Foreskin fibroblast (primary cell): ENCODE measurements at places on chromosomes 4 and X.
A peak's percentile ranks its signal among the peaks of the same experiment; 100 is the strongest.

GRCh38 chrX:66030505-66031317, 9.2 kb downstream of the VSIG4 start:
- peak; percentile 8 for DNase-seq

- DNase-seq: no peak
Observed at GRCh38 chr4:73709451-73710033, 30.8 kb upstream of the CXCL8 start.

GRCh38 chr4:52110171-52110570, 59.1 kb downstream of the SPATA18 start:
- DNase-seq: no peak

GRCh38 chr4:64581422-64581821, 172.2 kb upstream of the TECRL start:
- no peak for DNase-seq

- DNase-seq: no peak
Observed at GRCh38 chrX:22193851-22194659, 78.7 kb upstream of the CBLL2 start.

DNA sequence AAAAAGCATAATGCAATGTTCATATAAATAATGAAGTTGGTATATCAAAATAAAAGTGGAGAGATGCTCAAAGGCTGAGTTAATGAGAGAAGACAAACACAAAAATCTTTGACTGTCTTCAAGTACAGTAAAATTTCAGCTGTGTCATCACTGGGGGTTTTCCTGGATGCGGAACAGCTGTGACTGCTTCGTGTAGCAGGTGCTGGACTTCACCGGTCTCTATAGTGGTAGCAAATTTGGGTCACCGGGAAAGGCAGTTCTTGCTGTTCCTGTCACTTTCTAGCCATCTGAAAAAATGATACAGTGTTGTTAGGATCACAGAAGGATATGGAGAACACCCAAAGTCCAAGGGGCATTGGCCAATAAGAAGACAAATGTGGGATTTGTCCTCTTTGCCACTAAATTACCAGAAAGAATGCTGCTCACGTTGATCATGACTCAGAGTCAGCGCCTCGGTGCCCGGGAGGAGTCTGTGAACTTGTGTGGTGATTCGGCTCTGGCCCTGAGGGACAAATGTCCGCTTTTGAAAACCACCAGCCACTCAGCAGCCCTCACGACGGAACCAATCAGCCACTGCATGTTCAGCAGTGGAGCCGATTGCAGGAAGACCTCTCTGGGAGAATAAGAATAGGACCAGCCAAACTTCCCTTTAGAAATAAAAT, 230.1 kb upstream of the FAT1 start:
- no peak for DNase-seq

GRCh38 chrX:40448793-40449192, 132.0 kb upstream of the ATP6AP2 start:
- no peak for DNase-seq

GRCh38 chr4:11768251-11768972, 339.7 kb upstream of the HS3ST1 start:
- DNase-seq: no peak

DNA sequence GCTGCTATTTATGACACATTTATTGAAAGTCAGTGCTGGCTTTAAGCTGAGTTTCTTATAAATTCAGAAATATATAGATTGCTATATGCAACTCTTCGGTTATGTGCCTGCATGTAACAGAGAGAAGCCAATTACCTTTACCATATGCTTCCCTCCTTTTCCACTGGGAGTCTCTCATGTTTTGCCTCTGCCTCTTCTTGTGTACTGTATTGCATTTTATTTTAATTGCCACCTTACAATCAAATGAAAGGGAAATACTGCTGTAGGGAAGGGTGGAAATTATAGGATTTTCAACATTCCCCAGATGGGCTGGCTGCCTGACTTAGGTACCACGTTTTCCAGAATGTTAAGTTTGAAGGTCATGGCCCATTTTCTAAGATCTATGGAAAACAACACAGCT, 655.4 kb upstream of the SLIT2 start:
- DNase-seq: no peak

GRCh38 chrX:9882669-9883446, 84.3 kb upstream of the CLDN34 start:
- no peak for DNase-seq

DNA sequence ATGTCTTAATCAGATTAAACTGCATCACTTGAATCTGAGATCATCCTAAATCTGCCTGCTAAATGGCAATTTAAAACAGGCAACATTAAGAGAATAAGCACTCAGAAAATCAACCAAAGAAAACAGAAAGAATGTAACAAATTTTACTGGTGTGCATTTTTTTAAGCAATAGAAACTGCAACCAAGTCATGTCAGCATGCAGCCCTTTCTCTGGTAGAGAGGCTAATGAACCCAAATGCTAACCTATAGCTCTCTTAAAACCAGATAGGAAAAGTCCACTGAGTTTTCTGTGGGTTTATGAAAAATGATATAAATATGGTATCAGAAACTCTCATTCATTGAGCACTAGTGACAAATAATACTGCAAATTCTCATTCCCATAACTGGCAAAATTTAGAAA, 35.6 kb downstream of the COL25A1 start:
- no peak for DNase-seq

DNA sequence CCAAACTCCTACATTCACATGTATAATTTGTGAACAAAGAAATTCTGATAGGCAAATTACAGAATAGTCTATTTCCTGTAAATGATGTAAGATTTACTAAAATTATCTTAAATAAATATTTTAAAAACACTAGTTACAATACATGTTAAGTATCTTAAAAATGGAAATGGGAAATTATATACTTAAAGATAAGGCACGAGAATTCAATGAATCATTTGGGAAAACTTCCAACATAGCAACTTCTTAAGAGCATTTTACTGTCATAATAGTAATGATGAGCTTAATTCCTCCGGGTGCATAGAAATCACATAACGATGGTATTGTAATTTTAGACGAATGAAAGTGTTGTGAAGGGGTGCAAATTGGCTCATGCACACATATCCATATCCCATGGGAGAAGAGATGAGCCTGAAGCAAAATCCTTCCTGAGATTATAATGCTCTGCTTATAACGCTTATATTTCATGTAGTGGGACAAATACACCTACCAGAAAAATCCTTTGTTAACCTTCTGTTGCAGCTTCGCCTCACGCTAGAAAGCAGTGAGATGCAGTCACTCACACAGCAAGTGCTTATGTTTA, 873.5 kb downstream of the PDHA2 start:
- DNase-seq: no peak

DNA sequence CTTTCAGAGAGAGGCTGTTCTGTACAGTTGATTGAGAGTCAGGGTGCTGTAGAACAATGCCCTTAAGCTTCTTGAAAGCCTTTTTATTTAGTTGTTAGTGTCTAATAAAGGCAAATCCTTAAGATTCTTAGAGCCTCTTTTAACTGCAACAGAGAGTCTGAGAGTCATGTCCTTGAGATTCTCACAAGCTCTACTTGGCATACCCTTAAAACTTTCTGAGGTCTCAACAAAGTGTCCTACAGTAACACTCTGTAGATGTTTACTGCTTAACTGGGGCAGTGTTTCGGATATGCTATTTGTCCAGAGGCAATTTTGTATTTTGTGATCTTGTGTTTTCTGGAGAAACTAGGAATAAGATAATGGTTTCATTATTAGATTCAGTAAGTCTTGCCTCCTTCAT, 209.7 kb downstream of the ARHGAP24 start:
- DNase-seq: no peak

DNA sequence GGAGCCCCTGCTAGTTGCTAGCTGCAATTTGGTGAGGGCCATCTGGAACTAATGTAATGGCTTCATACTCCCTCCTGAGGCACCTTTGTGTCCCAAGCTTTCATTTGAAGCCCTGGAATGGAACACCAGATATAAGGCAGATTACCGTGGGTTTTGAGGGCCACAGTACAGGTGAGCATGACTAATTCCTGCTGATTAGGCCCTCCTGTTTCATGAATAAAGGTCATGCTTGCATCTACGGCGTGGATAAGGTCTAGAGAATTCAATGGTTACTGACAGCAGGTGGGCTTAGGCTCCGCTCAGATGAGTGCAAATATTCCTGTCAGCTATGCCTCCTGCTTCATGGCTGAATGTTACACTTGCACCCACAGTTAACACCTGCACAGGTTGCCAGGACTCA, 495.4 kb downstream of the NAP1L3 start:
- no peak for DNase-seq

GRCh38 chr4:156888762-156889161, 82.8 kb downstream of the PDGFC start:
- DNase-seq: peak; percentile 71

DNA sequence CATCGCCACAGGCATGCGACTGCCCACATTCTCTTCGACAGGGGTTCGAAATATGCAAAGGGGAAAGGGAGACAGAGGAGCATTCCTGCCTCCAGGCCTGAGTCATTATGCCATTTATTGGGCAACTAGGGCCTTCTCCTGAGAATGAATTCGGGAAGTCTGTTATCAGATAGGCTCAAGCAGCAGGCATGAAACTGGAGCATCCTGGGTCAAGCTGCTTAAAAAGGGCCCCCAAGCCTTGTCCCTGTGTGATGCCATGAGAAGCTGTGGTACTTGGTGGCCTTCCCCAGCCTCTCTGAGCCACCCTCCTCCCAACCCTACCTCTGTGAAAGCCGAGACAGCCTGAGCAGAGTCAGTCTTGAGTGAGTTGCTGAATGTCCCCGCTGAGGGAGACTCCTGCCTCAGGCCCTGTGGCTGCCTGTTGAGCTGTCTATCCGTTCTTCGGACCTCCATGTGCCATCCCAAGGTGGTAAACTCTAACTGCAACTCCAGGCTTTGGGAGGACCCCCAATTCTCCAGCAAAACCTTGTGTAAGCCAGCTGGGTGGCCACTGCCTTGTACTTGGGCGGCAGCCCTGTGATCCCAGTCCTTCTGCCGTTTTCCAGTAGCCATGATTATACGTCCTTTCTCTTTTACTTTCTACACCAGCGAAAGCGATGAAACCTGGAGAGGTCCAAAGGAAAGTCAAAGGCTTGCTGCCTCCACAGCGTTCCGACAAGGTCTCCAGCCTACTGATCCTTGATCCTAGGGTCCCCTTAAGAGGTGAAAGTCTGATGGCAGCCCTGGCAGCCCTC, 37.7 kb downstream of the NBDY start:
- DNase-seq: peak; percentile 42

GRCh38 chrX:40326186-40326965, 228.6 kb upstream of the BCOR start:
- DNase-seq: no peak

DNA sequence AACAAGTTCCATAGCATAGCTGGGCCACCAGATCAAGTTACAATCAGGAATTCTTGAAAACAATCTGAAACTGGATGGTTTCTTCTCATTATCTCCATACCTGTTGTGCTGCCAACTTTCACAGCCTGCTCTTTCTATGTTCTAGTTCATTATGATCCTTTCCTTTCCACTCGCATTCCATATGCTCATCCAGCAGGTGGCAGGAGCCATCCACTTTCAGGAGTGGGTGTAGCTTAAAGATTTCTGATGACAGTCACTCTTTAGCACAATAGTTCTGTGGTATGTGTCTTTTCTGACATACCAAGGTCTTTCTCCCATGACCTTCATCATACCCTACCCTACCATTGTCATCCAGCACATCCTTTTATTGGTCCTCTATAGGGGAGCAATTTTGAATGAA, 46.4 kb downstream of the PAGE2 start:
- DNase-seq: no peak

- peak; percentile 7 for DNase-seq
Observed at GRCh38 chrX:30141966-30142365, 73.4 kb upstream of the MAGEB2 start.

GRCh38 chrX:131745942-131746489, 202.1 kb downstream of the OR13H1 start:
- no peak for DNase-seq

GRCh38 chrX:154329294-154329693, 33.7 kb downstream of the TKTL1 start:
- no peak for DNase-seq

- peak; percentile 46 for DNase-seq
Observed at GRCh38 chrX:14015941-14016340, 13.8 kb downstream of the GEMIN8 start.

- no peak for DNase-seq
Observed at GRCh38 chrX:42023122-42023521, 99.8 kb upstream of the CASK start.

- DNase-seq: no peak
Observed at GRCh38 chr4:94000559-94000958, 172.0 kb downstream of the ATOH1 start.
